ENCODE measurements at places on chromosomes 4 and X.

DNA sequence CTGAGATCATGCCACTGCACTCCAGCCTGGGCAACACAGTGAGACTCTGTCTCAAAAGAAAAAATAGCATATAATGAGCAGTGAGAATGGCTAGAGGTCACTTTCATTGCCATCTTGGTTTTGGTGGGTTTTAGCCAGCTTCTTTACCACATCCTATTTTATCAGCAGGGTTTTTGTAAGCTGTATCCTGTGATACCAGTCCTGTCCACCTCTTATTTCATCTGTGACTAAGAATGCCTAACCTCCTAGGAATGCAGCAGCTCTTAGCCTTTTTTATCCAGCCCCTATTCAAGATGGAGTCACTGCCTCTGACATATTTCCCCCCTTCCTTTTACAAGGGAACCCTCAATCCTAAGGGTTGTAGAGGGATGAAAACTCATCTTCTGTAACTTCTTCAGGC, 26.1 kb upstream of the IGFBP7 start:
- no peak for DNase-seq

- DNase-seq = no peak
Measured at GRCh38 chrX:139086246-139086645, 374.7 kb upstream of the FGF13 start.

GRCh38 chr4:126777649-126778048, 855.1 kb upstream of the INTU start:
- no peak for DNase-seq

- no peak for DNase-seq
Measured at GRCh38 chr4:37717576-37717975, 31.4 kb upstream of the RELL1 start.

DNA sequence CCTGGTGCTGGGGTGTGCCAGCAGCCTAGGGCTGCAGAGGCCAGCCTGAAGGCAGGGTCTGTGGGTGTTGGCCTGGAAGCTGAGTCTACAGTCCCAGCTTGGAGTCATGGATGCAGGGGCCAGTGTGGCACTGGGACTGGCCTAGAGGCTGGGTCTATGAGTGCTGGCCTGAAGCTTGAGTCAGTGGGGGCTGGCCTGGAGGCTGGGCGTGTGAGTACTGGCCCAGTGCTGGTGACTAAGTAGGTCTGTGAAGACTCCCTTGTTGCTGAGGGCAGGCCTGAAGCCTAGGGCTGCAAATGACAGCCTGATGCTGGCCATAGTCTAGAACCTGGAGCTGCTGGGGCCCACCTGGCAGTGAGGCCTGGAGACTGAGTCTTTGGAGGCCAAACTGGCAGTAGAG, 31.3 kb upstream of the ALG13 start:
- DNase-seq = no peak

DNA sequence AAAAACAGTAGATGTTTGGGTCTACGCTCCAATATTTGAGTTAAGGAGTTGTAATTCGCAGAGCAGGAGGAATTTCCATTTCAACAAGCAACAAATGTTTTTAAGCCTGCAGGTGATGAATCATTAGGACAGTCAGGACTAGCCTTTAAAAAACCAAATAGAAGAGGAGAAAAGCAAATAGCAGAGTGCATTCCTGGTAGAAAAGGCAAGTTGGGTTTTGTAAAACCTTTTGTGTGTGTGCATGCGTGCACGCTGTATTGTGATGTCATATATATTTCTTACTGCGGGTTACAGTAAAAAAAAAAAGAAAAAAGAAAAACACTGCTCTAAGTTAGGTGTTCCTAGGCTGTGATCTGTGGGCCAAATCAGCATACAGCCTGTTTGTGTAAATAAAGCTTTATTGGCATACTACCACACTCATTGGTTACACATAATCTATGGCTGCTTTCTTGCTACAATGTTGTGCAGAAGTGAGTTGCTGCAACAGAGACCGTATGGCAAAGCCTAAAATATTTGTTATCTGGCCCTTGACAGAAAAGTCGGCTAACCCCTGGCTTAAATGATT, 135.6 kb downstream of the MID1 start:
- DNase-seq = no peak

DNA sequence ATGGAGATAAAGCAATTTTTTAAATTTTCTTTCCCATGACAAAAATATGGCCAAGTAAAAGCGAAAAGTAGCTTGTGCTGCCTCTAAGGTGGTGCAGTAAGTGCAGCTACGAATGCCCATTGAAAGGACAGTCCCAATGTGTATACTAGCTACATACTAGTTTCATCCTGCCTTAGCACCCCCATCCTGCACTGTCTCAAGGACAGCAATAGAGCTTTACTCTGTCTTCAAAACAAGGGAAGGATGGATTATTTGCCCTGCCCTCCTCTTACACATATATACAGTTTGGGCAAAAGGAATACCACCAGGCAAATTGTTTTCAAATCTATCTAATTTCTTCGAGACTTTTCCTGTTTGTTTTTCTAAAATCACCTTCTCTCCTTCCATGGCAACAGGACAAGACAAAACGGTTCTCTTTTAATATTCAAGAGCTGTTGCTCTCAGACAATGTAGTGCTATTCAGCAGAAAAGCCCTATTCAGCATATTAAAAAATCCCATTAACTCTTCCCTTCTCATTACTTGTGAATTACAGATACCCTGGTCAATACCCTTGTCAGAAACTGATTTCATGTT, 75.1 kb upstream of the SLC7A11 start:
- DNase-seq = no peak

GRCh38 chrX:21802839-21803238, 36.6 kb upstream of the MBTPS2 start:
- DNase-seq = no peak
